GM12878 (cell line): ENCODE measurements at places on chromosomes 11 and 22.

GRCh38 chr11:2393111-2393868 lies 7.3 kb upstream of the TSSC4 start:
- DNase-seq = no peak
- H3K27ac ChIP-seq = no peak overlapping the region
- H3K36me3 ChIP-seq = no peaks in the 10 kb centered on the region; the same call in 1 of the 2 replicates

GRCh38 chr11:11555208-11555607 lies 66.6 kb downstream of the GALNT18 start:
- H3K27me3 ChIP-seq = no peaks in the 10 kb centered on the region
- no peaks in the 10 kb centered on the region for H3K36me3 ChIP-seq
- no peak for DNase-seq
- no peaks in the 10 kb centered on the region; the same call in none of the 2 replicates for H3K4me1 ChIP-seq
- H3K4me3 ChIP-seq = no peak overlapping the region

GRCh38 chr22:23815541-23816155 lies 23.2 kb downstream of the DERL3 start:
- H3K4me1 ChIP-seq = no peaks in the 10 kb centered on the region
- no peak overlapping the region for H3K4me3 ChIP-seq
- H3K27me3 ChIP-seq = no peaks in the 10 kb centered on the region
- no peak overlapping the region for H3K27ac ChIP-seq

- H3K27me3 ChIP-seq = no peaks in the 10 kb centered on the region
- no peaks in the 10 kb centered on the region for H3K4me1 ChIP-seq
- no peak overlapping the region for H3K27ac ChIP-seq
Observed at GRCh38 chr11:82315093-82315492, 418.6 kb downstream of the FAM181B start.

GRCh38 chr22:20456064-20456721 lies 18.6 kb upstream of the SCARF2 start:
- peak; percentile 44 for DNase-seq
- H3K36me3 ChIP-seq = peaks cover 10% of the 10 kb centered on the region; the same call in 1 of the 2 replicates
- H3K4me3 ChIP-seq = no peak overlapping the region
- no peak overlapping the region for H3K27ac ChIP-seq
- H3K4me1 ChIP-seq = peaks cover 9% of the 10 kb centered on the region

GRCh38 chr11:127950162-127950561 lies 637.2 kb downstream of the ETS1 start:
- H3K27me3 ChIP-seq = no peaks in the 10 kb centered on the region
- H3K4me1 ChIP-seq = no peaks in the 10 kb centered on the region
- no peak for DNase-seq
- no peaks in the 10 kb centered on the region for H3K36me3 ChIP-seq

DNA sequence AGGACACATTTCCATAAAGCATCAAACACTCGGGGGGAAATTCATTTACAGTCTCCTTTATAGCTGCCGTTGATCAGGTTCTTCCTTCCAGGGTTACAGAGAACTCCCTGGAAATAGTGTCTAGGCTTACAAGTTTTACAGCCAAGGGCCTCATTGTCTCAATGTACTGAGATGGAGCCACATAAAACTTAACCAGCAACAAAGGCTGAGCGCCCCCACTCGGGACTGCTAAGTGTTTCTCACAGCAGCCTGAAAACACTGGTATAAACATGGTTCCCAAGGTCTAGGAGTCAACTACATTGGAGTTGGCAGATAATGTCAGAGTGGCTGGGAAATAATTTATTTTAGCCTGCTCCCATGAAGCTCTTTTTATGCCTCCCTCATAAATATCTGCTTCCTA lies 686.2 kb downstream of the OPCML start:
- H3K36me3 ChIP-seq = no peaks in the 10 kb centered on the region
- no peaks in the 10 kb centered on the region for H3K27me3 ChIP-seq
- H3K27ac ChIP-seq = no peak overlapping the region
- DNase-seq = no peak

GRCh38 chr22:43533656-43534428 lies 122.0 kb downstream of the MPPED1 start:
- no peaks in the 10 kb centered on the region for H3K36me3 ChIP-seq
- H3K4me3 ChIP-seq = no peak overlapping the region
- H3K27ac ChIP-seq = no peak overlapping the region
- DNase-seq = no peak
- no peaks in the 10 kb centered on the region for H3K4me1 ChIP-seq

DNA sequence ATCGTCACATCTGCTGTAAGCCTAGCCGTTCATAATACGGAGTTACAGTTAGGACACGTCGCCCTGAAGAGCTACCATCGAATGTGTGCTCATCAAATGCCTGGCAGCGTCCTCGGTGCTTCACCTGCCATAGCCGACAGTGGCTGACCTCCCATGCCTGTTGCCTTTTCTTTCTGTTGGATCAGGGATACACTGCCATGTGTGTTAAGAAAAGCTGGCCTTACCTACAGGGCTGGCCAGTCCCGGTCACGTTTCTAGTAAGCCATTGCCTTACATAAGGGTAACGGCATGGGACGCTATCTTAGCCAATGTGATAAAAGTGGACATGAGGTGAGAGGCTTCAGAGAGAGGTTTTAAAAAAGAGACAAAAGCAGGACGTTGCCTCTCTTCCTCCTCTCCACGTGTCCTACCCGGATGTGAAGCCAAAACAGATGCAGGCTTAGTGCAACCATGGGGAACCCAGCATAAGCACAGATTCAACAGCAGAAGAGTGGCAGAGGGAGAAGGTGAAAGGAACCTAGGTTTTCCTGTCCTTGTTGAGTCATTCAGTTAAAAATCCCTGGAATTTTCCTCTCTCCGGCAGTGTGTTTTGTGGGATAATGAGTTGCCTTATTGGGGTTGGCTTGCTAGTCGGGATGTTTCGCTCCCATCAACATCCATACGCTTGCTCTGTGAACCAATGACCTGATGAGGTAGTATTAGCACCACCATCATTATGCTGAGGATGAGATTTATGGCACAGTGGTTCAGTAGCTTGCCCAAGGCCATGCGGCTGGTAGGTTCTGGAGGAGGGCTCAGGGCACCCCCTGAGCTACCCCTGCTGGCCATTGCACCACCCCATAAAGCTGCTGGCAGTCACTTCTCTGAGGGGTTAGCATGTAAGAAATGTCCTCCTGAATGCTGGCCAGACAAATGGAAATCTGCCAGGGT lies 67.4 kb upstream of the B3GAT1 start:
- H3K36me3 ChIP-seq = no peaks in the 10 kb centered on the region
- H3K27ac ChIP-seq = no peak overlapping the region
- H3K27me3 ChIP-seq = no peaks in the 10 kb centered on the region; the same call in none of the 2 replicates
- no peak overlapping the region for H3K4me3 ChIP-seq
- no peak for DNase-seq
- no peaks in the 10 kb centered on the region for H3K4me1 ChIP-seq

- H3K4me3 ChIP-seq = no peak overlapping the region
- no peak overlapping the region for H3K27ac ChIP-seq
- H3K36me3 ChIP-seq = no peaks in the 10 kb centered on the region
- DNase-seq = no peak
- H3K27me3 ChIP-seq = no peaks in the 10 kb centered on the region
Observed at GRCh38 chr22:21948390-21948789, 4.3 kb downstream of the PPM1F start.

DNA sequence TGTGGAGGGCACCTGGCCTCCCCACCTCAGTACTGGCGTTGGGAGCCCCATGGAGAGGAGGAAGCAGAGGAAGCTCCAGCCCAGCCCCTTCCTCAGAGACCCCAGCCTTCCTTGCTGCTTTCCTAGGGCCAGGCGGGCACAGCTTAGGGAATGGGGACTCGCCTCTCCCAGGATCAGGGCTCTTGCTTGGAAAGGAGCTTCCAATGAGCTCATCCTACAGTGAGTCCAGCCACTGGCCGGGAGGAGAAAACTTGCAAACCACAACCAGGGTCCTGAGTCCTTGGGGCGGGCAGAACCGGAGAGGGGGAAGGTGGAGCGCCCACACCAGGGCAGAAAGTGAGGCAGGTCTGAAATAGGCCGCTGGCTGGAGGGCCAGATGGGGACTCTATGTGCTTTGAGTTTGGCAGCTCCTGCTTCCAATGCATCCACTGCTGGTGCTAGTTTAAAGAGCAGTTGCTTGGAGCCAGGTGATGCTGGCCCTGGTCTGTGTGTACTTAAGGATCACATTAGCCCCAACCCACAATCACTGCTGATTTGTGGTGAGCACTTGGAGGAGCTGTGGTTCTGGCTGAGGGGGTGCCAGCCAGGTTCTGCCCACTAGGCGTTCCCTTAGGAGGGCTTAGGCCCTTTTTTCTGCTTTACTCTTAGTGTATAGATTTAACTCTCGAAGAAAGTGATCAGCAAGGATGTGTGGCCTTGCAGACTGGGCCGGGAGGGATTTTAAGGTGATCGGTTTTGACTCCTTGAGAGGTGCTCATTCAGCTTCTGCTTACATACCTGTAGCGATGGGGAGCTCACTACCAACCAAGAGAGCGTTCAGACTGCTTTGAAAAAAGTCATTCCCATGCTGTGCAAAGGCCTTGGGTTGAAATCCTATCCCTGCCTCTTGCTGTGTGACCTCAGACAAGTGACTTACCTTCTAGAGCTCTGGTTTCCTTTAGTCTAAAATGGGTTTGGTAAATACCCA lies 81.9 kb downstream of the TP53I11 start:
- no peak for DNase-seq
- no peak overlapping the region for H3K4me3 ChIP-seq
- no peak overlapping the region for H3K27ac ChIP-seq
- H3K36me3 ChIP-seq = no peaks in the 10 kb centered on the region
